ENCODE measurements at places on chromosomes 6 and 20.

- H3K4me3 ChIP-seq, result no peak overlapping the region
- H3K4me1 ChIP-seq, result no peaks in the 10 kb centered on the region
- H3K27me3 ChIP-seq, result peaks cover 8% of the 10 kb centered on the region
- H3K36me3 ChIP-seq, result peaks cover 3% of the 10 kb centered on the region
- no peak overlapping the region for H3K27ac ChIP-seq
These were observed 23.1 kb upstream of the KCNB1 start for GRCh38 chr20:49505518-49505917.

DNA sequence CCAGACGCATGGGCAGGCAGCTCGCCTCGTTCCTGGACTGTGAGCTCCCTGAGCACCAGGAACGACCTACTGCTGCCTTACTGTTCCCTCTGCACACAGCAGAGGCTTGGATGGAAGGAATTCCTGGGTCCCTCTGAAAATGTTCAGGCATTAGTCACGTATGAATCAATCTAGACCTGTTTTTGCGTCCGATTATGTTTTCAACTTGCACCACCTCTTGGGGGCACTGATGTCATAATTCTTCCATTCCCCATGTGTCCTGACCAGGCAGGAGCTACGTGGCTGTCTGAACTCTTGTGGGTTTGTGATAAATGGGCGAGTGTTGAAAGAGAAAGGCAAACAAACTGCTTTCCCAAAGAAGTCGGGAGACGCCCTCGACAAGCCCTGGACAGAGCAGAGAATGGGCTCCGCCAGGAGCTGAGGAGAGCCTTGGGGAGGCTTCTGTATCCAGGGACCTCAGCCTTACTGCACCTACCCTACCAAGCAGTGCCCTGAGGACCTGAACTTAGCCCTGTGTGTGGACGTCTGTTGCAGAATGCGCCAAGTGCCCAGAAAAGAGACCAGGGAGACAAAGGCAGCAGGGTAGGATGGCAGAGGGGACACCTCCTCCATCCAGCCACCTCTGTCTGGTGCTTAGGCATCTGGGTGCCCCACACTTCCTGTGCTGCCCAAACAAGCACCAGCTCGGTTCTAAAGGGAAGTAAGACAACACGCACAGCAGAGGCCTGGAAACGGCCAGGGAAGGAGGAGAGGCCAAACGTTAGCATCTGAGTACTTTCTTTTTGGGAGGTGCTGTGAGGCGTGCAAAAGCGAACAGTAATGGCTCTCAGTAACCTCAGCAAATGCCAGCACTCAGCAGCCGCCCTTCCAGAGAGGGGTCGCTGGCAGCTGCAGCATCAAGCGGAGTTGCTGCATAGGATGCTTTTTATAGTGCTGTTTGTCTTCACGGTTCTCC is 124.2 kb downstream of the LY86 start:
- DNase-seq, result no peak
- no peak overlapping the region for H3K27ac ChIP-seq
- no peaks in the 10 kb centered on the region for H3K36me3 ChIP-seq
- peak overlapping the region; percentile 5 for H3K4me3 ChIP-seq

GRCh38 chr6:24933868-24934401 is 1.8 kb downstream of the RIPOR2 start:
- peak overlapping the region; percentile 98 for H3K4me3 ChIP-seq
- peaks cover 65% of the 10 kb centered on the region for H3K4me1 ChIP-seq
- H3K27ac ChIP-seq, result peak overlapping the region; percentile 91
- H3K27me3 ChIP-seq, result no peaks in the 10 kb centered on the region
- DNase-seq, result no peak

DNA sequence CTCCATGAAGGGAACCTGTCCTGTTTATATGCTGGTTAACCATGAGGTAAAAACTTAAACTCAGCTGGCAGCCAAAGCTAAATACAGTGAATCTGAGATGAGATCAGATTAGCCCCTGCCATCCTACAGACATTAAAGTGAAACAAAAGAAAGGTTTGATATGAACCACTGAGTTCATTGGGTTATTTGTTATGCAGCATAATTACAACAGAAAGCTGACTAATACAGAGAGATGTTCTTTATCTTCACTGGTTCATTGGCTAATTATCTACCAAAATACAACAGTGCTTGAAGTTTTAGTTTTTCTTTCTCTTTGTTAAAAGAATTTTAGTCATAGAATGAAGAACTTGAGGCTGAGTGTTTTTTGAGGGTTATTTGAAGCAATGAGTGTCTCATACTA is 307.6 kb upstream of the FERMT1 start:
- no peaks in the 10 kb centered on the region for H3K4me1 ChIP-seq
- no peak overlapping the region for H3K27ac ChIP-seq
- H3K4me3 ChIP-seq, result no peak overlapping the region
- H3K27me3 ChIP-seq, result no peaks in the 10 kb centered on the region
- DNase-seq, result no peak

DNA sequence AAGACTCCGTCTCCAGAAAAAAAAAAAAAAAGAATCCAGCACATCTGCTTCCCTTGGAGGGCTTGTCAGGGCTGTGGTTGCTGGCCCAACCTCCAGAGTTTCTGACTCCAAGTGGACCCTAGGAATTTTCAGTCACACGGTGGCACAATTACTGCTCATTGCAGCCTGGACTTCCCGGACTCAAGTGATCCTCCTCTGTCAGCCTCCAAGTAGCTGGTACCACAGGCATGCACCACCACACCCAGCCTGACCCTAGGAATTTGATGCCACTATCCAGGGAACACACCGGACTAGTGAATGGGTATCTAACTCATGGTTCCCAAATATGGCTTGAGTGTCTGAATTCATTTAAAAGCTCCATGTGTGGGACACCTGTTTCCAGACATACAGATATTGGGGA is 9.8 kb upstream of the MAPRE1 start:
- DNase-seq, result no peak
- no peak overlapping the region for H3K4me3 ChIP-seq
- no peak overlapping the region for H3K27ac ChIP-seq
- H3K4me1 ChIP-seq, result no peaks in the 10 kb centered on the region
- no peaks in the 10 kb centered on the region for H3K36me3 ChIP-seq
